Activated T-helper 9 cell treated with anti-CD3 and anti-CD28 coated beads, Interleukin-2, amount 50 U/mL, for 16 hours (primary cell): ENCODE measurements at places on chromosomes 5 and 9.

DNA sequence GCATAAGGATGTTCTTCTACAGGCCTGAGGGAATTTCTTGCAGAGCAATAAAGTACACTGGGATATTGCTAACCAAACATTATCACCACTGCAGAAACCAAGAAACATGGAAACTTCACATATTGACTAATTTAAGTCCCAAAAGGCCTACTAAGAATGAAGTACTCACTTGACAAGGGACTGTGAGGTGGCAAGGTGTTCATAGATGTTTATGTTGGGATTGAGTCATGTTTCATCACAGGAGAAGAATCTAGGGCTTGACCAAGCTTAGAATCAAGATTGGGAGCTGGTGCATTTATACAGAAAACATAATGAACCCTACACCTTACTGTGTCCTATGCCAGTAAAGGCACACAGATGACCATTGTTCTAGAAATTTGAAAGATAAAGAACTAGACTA lies 56.7 kb upstream of the GAS1 start:
- no peak for DNase-seq

GRCh38 chr5:52895075-52895474 lies 94.1 kb upstream of the ITGA2 start:
- DNase-seq = no peak

GRCh38 chr5:171597946-171598640 lies 178.6 kb downstream of the FGF18 start:
- no peak for DNase-seq

GRCh38 chr5:167819406-167819805 lies 472.0 kb upstream of the WWC1 start:
- DNase-seq = no peak

DNA sequence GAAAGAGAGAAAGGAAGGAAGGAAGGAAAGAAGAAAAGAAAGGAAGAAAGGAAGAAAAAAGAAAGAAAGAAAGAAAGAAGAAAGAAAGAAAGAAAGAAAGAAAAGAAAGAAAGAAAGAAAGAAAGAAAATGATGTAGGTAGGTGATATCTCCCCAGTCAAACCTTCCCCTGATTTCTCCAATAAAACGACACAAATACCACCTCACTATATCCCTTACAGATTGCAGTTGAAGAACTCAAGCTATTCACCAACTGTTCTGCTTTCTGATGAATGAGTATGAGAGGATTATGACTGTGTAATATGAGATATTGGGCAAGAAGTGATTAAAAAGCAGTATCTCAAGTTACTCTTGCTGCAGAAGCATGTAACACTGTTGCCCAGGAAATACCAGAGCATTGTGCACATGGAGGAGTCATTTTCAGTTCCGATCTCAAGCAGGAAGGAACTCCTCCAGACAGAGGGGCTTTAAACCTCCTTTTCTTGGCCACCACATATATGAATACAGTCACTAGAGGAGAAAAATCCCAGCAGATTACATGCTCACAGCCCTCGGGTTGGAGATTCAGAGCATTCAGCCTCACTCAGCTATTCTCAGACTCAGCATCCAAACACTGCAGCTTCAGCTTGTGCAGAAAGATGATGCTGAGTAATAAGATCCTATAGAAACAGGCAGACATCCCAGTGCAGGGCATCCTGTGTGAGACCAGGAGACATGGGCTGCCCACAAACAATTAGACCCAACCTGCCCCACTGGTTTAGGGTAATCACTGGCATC lies 61.4 kb downstream of the UGCG start:
- DNase-seq = no peak

GRCh38 chr5:74042959-74043358 lies 417.0 kb downstream of the ARHGEF28 start:
- DNase-seq = no peak

GRCh38 chr5:159593518-159594073 lies 263.3 kb upstream of the IL12B start:
- no peak for DNase-seq

DNA sequence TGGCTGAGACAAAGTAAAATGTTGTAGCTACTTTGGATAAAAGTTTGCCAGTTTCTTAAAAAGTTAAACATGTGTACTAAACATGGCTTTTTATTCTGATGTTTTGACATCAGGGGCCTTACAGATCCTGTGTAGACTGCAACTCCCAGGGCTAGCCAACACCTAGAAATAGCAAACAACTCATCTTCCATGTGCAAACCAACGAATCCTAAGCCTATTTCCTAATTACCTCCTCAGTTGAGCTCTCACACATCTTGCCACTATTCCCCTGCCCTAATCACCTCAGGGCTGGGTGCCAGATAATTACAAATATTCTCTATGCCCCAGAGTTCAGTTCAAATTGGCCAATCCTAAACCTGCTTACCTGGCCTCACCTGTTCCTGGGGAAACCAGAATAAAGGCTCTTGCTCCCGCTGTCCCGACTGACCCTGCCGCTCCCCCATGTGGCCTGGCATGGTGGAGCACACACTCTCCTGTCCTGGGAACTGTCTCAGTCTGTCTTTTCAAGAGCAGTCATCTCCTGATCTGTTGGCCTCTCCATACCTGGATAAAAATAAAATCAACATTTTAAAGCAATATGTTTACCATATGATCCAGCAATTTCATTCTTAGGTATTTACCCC lies 37.1 kb upstream of the FAM169A start:
- no peak for DNase-seq

- DNase-seq = no peak
These were observed 941 bp downstream of the XPA start for GRCh38 chr9:97695995-97696802.

DNA sequence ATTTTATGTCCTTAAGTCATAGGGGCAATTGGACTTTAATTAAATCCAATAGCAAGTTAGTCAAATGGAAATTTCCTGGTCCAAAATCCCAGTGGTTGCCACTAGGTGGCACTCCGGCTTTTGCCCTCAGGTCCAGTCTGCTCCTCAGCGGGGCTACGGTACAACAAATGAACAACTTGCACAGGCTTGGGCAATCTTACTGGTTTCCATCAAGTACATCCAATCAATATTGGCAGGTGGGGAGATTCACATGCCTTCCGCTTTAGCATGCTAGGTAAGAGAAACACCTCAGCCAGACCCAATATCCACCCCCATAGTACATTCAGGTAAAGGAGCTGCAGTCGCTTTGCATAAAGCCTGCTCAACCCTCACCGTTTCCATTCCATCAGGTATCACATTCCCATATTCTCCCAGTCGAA lies 6.3 kb upstream of the MXD3 start:
- peak; percentile 57 for DNase-seq

DNA sequence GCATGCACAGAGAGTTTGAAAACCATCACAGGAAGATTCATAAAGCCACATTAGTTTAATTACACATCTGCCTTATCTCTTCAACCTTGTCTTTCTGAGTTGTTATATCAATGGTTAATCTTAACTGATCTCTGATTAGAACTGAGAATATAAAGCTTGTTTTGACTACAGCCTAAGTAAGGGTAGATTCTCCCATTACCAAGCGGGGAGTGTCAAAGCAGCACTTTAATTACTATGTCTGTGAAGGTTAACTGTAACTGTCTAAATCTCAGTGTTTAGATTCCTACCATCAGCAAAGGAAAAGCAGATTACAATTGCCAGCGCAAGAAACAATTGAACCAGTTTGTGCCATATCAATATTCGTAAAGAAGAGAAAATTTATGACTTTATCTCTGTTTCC lies 348.7 kb downstream of the CDH12 start:
- DNase-seq = no peak

- no peak for DNase-seq
These were observed 83.9 kb downstream of the TRPM3 start for GRCh38 chr9:71037521-71037920.

- DNase-seq = no peak
These were observed 121.3 kb downstream of the UGCG start for GRCh38 chr9:112017878-112018277.

DNA sequence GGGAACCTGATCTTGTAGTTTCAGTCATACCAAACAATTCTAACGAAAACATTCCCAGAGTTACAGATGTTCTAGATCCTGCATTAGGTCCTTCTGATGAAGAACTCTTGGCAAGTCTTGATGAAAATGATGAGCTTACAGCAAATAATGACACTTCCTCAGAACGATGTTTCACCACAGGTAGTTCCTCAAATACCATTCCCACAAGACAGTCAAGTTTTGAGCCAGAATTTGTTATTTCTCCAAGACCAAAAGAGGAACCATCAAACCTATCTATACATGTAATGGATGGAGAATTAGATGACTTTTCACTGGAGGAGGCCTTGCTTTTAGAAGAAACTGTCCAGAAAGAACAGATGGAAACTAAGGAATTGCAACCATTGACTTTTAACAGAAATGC lies 21.0 kb downstream of the RMI1 start:
- no peak for DNase-seq

- no peak for DNase-seq
These were observed 10.8 kb upstream of the CCDC69 start for GRCh38 chr5:151234476-151235238.

DNA sequence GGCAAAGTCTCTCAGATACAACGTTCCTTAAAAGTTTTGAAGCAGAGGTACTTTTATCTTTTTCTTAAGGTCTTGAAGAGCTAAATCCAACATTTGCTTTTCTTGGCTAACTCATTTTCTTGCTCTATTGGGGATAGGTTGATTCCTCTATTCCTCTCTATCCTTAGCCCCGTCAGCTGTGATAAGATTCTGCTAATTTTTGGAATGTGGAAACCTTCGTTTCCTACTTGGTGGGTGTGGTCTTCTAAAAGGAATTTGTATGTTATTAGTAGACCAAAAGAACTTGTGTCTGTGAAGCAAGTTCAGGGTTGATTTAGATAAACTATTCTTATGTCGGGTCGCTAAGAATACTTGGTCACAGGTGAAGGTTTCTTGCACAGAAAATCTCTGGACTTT lies 308.6 kb downstream of the ADAMTS6 start:
- DNase-seq = no peak

DNA sequence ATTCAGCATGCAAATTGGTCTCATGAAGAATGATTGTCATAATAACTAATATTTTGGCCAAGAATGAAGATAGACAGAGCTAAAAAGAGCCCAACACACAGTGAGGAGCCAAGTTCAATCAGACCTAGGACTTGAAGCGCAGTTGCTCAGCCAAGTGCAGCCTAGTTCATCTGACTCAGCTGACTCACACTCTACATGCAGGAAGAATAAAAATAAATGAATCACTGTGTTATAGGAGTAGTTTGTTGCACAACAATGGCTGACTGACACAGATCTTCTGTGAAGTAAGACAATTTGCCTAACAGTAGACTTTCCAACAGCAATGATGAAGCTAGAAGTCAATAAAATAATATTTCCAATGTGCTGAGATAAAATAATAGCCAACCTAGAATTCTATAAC lies 261.5 kb downstream of the CEMIP2 start:
- DNase-seq = no peak

DNA sequence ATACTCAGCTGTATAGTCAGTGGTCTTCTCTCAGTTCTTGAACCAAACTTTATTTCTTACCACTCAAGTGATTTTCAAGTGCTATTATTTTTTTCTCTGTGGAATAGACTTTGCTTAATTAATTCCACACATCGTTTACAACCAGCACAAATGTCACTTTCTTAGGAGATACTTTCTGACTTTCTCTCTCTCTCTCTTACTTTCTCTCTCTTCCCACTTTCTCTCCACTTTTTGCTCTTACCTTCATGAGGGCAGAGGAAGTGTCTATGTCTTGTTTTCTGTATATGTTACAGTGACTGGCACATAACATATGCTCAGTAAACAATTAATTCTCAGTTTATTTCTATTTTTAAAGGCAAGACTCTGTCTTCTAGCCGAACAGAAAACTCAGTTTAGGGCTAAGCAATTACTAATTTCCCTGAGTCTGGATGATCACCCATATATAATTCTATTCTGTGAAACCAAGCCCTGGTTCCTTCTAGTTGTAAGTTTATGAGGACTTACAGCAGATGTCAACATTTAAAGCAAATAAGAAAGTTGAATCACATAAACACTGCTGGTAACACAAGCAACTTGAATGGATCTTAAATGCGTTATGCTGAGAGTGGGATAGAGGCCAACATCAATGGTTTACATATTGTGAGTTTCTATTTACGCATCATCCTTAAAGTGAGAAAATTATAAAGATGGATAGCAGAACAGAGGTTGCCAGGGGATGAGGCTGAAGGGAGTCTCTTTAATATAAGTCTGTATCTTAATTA lies 791.4 kb downstream of the MTRR start:
- DNase-seq = no peak

DNA sequence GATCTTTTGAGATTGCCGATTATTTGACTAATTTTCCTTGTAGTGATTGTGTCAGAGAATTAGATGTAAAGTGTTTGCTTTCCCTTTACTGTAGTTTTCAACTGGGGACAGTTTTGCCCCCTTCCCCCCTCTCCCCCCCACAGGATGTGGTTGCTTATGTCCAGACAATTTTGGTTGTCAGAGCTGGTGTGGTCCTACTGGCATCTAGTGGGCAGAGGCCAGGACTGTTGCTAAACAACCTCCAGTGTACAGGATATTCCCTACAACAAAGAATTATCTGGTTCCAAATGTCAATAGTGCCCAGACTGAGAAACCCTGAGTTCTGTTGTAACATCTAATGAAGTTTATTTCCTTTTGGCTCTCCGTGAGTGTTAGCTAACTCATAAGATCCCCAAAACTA lies 20.0 kb downstream of the TMEFF1 start:
- DNase-seq = no peak

GRCh38 chr5:53820119-53820801 lies 259.8 kb downstream of the NDUFS4 start:
- no peak for DNase-seq

DNA sequence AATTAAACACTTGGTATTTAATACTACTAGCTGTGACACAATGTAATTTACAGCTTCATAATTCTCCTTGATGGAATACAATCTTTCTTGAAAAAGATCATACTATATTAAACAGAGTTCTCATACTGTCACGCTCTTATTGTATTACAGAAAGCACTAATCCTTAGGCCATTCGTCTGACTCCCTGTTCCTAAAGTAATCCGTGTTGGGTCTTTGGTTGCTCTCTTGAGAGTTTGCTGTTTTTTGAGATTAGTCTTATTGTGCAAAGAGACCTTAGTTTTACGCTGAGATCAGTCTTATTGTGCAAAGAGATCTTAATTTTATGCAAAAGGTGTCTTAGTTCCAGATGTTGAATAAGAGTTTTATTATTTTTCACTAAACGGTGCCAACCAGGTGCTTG lies 190.6 kb downstream of the ISL1 start:
- DNase-seq = no peak

GRCh38 chr9:74528207-74528606 lies 31.1 kb downstream of the RORB start:
- no peak for DNase-seq

DNA sequence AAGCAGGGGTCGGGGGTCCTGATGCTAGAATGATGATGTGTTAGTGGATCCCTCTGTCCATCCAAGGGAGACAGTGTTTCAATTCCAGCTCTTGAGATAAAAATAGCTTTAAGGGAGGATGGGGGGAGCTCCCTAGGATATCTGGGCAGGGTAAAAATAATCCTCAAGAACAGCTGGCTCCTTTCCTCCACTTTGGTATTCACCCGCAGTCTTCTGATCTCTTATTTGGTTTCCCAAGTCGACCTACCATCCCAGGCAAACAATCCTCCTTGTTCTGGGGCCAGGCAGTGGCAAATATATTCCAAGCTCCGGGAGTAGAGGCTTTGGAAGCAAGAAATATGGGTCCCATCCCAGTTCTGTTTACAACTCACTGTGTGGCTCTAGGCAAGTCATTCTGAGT lies 14.5 kb upstream of the COL27A1 start:
- no peak for DNase-seq

- no peak for DNase-seq
These were observed 9.0 kb upstream of the KIF2A start for GRCh38 chr5:62296998-62297397.

GRCh38 chr9:123420592-123421111 lies 64.7 kb downstream of the CRB2 start:
- DNase-seq = no peak

GRCh38 chr5:168770036-168770498 lies 190.9 kb upstream of the PANK3 start:
- no peak for DNase-seq
